ENCODE measurements at places on chromosomes 3 and 15. TPM values are rescaled to one million over a fixed set of nuclear protein-coding genes. Genes with fewer than 3 reads are reported as not detected.

Gene SV2B
- total RNA-seq = 4.9 TPM

GRCh38 chr3:18234717-18235335, 190.3 kb downstream of the SATB1 start:
- no peak for DNase-seq

Gene LRTM1
- total RNA-seq = not detected

DNA sequence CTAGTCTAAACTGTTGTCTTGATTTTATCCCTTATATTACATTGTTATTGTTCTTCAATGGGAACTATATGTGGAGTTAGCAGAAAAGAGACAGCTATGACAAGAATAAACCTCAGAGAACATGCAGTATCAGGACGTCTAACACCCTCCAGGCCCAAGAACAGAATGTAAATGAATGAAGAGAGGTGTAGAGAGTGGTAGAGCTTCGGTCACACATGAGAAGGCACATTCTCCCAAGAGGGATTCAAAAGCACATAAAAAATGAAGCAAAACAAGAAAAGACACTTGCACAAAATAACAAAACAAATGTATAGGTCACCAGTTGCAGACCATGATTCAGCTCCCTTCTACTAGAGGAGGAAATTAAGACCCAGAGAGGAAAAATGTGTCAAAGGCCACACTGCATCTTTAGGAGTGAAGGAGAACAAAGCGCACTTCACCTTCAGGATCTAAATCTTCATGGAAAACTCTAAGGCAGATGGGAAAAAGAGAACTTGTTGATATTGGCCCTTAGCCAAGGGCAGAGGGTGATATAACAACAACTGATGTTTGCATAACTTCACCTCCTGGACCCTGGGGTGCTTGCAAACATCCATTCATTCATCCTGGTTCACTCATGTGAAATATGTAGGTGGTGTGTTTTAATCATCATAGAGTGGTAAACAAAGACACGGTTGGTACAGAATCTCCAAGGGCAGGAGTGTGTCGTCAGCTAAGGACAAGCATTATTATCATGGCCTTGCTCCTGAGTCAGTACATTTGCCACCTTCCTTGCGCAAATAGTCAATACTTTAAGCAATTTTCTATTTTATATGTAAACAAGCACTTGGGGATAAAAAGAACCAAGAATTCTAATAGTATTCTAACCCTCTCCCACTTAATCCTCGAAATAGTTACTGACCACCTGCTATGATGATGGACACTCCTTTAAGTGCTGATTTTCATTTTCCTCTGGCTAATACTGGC, 8.8 kb downstream of the NEK10 start:
- no peak for DNase-seq

- DNase-seq = no peak
Measured at GRCh38 chr15:63880744-63881143, 47.0 kb upstream of the HERC1 start.

All from breast epithelium (tissue), 4 donors.